ENCODE measurements at places on chromosomes 11 and 22.
A peak's percentile ranks its signal among the peaks of the same experiment; 100 is the strongest.

DNA sequence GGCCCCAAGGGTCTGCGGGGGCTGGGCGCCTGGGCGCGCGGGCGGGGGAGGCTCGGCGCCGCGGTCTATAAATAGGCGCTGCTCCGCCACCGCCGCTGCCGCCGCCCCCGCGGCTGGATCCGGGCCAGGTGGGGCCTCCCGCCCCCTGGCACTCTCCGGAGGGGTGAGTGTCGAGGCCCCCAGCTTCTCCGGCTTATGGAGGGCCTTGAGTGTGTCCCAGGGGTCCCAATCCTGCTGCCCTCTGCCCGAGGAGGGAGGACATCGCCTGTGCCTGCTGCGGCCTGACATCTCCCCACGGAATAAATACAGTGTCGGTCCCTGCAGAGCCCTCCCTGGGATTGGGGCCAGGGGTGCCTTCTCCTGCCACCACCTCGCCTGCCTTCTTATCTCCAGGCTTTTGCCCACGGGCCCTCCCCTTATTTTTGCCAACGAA lies 4.3 kb upstream of the GP1BB start:
- DNase-seq, result no peak

DNA sequence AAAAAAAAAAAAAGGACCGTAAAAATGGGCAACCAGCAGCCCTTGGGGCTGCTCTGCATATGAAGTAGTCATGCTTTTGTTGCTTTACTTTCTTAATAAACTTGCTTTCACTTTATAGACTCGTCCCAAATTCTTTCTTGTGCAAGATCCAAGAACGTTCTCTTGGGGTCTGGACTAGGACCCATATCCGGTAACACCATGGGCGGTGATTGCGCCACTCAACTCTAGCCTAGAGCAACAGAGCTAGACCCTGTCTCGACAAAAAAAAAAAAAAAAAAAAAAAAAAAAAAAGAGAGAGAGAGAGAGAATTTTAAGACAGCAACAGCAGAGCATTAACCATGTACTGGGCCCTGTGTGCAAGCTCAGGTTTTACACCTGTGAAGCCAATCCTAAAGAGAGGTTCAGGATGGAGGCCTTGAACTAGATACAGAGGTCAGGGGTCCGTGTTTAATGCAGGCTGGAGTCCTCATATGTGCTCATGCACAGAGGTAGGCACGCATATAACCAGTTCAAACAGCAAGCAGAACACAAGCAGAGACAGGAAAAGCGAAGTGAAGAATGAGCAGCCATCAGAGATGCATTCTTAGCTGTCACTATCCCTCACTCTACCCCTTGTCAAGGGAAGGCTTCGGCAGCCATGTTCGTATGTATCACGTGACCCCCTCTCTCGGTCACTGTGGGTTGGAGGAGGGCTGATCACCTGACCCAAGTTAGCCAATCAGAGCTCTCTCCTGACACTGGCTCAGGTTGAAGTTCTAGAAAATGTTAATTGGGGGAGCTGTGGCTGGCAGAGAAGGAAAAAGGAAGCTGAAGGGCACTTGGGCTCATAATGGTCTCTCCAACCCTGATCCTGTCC lies 16.7 kb upstream of the SYT12 start:
- DNase-seq, result peak; percentile 16

DNA sequence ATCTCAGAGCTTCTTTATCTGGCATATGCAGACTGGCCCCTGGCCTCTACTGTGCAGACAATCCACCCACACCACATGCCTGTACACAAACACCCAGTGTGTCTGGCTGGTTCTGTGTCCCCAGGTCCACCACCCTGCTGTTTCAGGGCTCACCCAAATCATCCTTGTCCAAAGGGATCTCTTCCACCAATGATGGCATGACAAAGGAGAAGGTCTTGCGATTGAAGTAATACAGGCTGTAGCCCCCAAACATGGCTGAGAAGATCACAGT lies 1.7 kb downstream of the SLC37A4 start:
- DNase-seq, result no peak

DNA sequence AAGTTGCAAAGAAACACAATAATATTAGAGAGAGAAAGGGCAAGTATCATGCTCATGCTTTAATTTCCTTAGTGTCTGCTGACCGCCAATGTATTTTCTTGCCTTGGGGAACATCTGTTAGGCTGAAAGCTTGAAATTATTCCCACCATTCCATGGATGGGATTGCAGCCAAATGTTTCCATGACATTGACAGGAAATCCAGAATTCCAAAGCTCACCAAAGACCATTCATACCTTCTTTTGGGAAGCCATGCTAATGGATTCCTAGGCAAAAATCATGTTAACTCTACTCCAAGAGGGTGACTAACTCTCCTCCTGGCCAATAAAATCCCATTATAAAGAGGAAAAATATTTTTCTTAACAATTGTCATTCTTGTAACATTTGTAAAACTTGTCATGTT lies 661.4 kb upstream of the FAT3 start:
- DNase-seq, result no peak

GRCh38 chr11:40166892-40167291 lies 1292.6 kb downstream of the LRRC4C start:
- no peak for DNase-seq

GRCh38 chr11:104320097-104320496 lies 156.2 kb upstream of the PDGFD start:
- no peak for DNase-seq

All from inflammatory macrophage (primary cell).